Naive thymus-derived CD8-positive, alpha-beta T cell (primary cell): ENCODE measurements at places on chromosomes 2 and 18. TPM values are rescaled to one million over a fixed set of nuclear protein-coding genes. Genes with fewer than 3 reads are reported as not detected.
A peak's percentile ranks its signal among the peaks of the same experiment; 100 is the strongest.

The NCKAP5 gene
- total RNA-seq: not detected

The TANC1 gene
- 0.05 TPM for total RNA-seq

The HK2 gene
- total RNA-seq: 7.3 TPM

The ASXL3 gene
- total RNA-seq: not detected

The TET3 gene
- 30.1 TPM for total RNA-seq

DNA sequence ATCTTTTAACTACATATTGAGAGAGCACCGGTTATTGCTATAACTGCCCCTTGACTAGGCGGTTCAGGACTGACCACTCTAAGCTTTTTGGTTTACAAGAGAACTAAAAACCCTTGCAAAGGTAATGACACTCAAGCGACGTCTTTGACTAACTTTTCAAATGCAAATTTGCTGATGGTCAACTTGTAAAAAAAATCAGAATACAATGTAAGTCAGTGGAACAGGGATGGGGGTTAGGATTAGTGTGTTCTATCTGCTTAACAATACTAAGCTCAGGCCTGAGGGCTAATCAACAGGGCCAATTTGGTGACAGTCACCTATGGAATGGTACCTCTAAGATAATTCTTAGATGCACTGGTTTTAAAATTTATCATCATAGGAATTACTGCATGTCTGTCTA, 57.1 kb downstream of the ZAP70 start:
- H3K27me3 ChIP-seq: no peaks in the 10 kb centered on the region
- DNase-seq: no peak
- peaks cover 60% of the 10 kb centered on the region for H3K36me3 ChIP-seq

- no peak for DNase-seq
- H3K36me3 ChIP-seq: no peaks in the 10 kb centered on the region
- peaks cover 19% of the 10 kb centered on the region for H3K4me1 ChIP-seq
- no peaks in the 10 kb centered on the region for H3K27me3 ChIP-seq
- peak overlapping the region; percentile 2 for H3K4me3 ChIP-seq
Observed at GRCh38 chr2:25664183-25664964, 9.0 kb downstream of the DTNB start.

DNA sequence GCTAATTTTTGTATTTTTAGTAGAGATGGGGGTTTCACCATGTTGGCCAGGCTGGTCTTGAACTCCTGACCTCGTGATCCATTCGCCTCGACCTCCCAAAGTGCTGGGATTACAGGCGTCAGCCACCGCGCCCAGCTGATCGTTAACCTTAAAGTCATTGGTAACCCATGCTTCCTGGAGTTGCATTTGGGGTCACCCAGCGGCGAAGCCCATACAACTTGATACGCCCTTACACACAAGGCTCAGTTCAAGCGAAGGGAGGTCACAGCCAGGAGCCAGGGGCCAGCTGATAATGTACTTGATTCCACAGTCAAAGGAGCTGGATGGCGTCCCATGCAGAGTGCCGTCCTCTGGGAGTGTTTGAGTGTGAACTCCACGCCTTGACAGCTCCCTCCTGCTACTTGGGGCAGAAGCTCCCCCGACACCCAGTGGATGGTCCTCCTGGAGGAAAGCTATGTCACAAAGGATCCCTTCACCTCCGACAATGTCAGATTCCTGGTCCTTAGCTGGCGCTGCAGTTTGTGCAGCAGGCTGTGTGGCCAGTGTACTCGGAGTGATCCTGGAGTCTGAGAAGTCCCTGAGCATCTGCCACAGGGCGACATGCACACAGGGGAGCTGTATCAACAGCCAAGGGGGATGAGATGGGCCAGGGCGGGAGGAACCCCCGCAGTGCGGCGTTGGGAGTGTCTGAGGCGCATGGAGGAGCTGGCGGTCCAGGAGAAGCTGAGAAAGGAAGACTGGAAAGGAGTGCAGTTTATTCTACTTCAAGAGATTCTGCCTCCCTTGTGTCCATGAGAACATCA, 7.9 kb downstream of the CLHC1 start:
- no peaks in the 10 kb centered on the region for H3K36me3 ChIP-seq
- H3K4me1 ChIP-seq: peaks cover 46% of the 10 kb centered on the region
- DNase-seq: peak; percentile 64
- peak overlapping the region; percentile 85 for H3K4me3 ChIP-seq
- H3K27me3 ChIP-seq: no peaks in the 10 kb centered on the region

GRCh38 chr2:47064106-47064505, 91.0 kb downstream of the STPG4 start:
- peaks cover 7% of the 10 kb centered on the region for H3K36me3 ChIP-seq
- DNase-seq: no peak
- H3K27ac ChIP-seq: no peak overlapping the region
- no peaks in the 10 kb centered on the region for H3K27me3 ChIP-seq

GRCh38 chr2:53438692-53439091, 328.9 kb upstream of the CHAC2 start:
- no peak for DNase-seq
- no peaks in the 10 kb centered on the region for H3K4me1 ChIP-seq
- no peaks in the 10 kb centered on the region for H3K27me3 ChIP-seq
- no peak overlapping the region for H3K4me3 ChIP-seq

- no peak for DNase-seq
- no peaks in the 10 kb centered on the region for H3K27me3 ChIP-seq
- H3K36me3 ChIP-seq: peaks cover 42% of the 10 kb centered on the region
- H3K4me1 ChIP-seq: peaks cover 54% of the 10 kb centered on the region
Observed at GRCh38 chr2:86747711-86748639, 27.9 kb downstream of the RMND5A start.

- H3K4me3 ChIP-seq: no peak overlapping the region
- peaks cover 6% of the 10 kb centered on the region for H3K36me3 ChIP-seq
- no peaks in the 10 kb centered on the region for H3K27me3 ChIP-seq
- no peaks in the 10 kb centered on the region for H3K4me1 ChIP-seq
- H3K27ac ChIP-seq: no peak overlapping the region
- DNase-seq: no peak
Observed at GRCh38 chr2:36469710-36470109, 114.1 kb downstream of the CRIM1 start.

DNA sequence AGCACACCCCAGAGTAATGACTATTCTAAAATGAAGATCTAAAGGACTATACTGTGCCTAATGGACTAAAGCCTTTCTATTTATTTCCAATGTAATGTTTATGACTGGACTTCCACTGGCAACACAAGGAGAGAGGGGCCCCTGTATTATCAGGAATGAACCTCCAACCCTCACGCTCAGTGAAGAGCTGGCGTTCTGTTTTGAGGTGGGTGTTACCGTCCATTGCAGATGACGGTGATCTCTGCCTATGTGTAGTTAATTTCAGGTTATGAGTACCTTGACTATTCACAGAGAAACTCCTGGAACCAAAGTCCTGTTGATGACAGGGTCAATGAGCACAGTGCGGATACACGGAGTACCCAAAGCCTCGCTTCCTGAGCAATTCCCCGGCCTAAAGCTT, 85.4 kb downstream of the MEP1B start:
- H3K36me3 ChIP-seq: no peaks in the 10 kb centered on the region
- peaks cover 23% of the 10 kb centered on the region for H3K27me3 ChIP-seq
- DNase-seq: no peak
- H3K27ac ChIP-seq: no peak overlapping the region
- no peak overlapping the region for H3K4me3 ChIP-seq

GRCh38 chr2:22850310-22850709, 534.7 kb upstream of the KLHL29 start:
- no peak for DNase-seq
- no peaks in the 10 kb centered on the region for H3K4me1 ChIP-seq
- no peak overlapping the region for H3K27ac ChIP-seq
- no peaks in the 10 kb centered on the region for H3K27me3 ChIP-seq
- no peaks in the 10 kb centered on the region for H3K36me3 ChIP-seq
- H3K4me3 ChIP-seq: no peak overlapping the region

DNA sequence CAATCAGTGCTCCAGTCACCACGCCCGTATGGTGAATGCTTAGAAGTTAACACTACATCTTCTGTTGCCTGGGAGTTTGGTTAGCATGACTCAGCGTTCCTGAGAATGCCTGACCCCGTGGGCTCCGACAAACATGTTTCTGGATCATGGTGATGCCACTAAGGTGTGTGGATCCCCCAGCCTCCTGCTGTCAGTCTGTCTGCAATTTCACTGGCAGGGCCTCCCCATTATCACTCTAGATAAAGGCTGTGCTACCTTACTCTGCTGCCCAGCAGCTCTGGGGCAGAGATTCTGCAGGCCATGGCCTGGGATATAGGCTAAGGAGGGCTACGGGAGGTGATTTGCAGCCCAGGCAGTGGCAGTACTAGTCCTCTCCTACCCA, 66.0 kb downstream of the STPG4 start:
- no peaks in the 10 kb centered on the region for H3K27me3 ChIP-seq
- DNase-seq: no peak
- no peaks in the 10 kb centered on the region for H3K36me3 ChIP-seq
- peak overlapping the region; percentile 51 for H3K27ac ChIP-seq
- H3K4me3 ChIP-seq: no peak overlapping the region
- H3K4me1 ChIP-seq: peaks cover 3% of the 10 kb centered on the region

GRCh38 chr2:135984199-135985017, 1.0 kb downstream of the DARS1 start:
- H3K36me3 ChIP-seq: peaks cover 31% of the 10 kb centered on the region
- peaks cover 47% of the 10 kb centered on the region for H3K4me1 ChIP-seq
- peak overlapping the region; percentile 100 for H3K27ac ChIP-seq
- H3K27me3 ChIP-seq: no peaks in the 10 kb centered on the region

GRCh38 chr18:12836551-12836950, 47.5 kb downstream of the PTPN2 start:
- H3K27ac ChIP-seq: no peak overlapping the region
- DNase-seq: no peak
- H3K4me3 ChIP-seq: no peak overlapping the region
- H3K36me3 ChIP-seq: peaks cover 6% of the 10 kb centered on the region

- H3K36me3 ChIP-seq: no peaks in the 10 kb centered on the region
- H3K4me1 ChIP-seq: no peaks in the 10 kb centered on the region
- H3K27ac ChIP-seq: no peak overlapping the region
- DNase-seq: no peak
- no peaks in the 10 kb centered on the region for H3K27me3 ChIP-seq
Observed at GRCh38 chr2:6337472-6337820, 528.3 kb downstream of the CMPK2 start.

DNA sequence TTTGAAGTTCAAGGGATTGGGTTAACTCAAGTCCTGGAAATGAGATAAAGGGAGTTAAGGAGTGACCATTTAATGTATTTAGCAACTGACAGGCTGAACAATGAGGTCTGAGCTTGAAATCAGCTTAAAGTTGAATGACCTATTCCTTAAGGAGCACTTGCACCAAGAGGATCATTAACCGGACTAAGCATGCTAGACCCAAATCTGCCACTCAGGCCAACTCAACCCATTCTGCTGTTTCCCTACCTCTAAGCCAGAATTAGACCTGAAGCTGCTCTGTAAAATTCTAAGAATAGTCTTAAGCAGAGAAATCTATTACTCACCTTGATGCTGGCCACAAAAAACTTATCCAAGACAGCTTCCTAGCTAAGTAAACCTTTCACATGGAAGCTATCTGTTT, 59.8 kb downstream of the SPRED2 start:
- H3K27me3 ChIP-seq: no peaks in the 10 kb centered on the region
- no peak overlapping the region for H3K4me3 ChIP-seq
- H3K36me3 ChIP-seq: no peaks in the 10 kb centered on the region
- no peak overlapping the region for H3K27ac ChIP-seq

- H3K27ac ChIP-seq: no peak overlapping the region
- no peak for DNase-seq
- H3K36me3 ChIP-seq: peaks cover 10% of the 10 kb centered on the region
Observed at GRCh38 chr2:9137379-9138150, 69.0 kb upstream of the ASAP2 start.

DNA sequence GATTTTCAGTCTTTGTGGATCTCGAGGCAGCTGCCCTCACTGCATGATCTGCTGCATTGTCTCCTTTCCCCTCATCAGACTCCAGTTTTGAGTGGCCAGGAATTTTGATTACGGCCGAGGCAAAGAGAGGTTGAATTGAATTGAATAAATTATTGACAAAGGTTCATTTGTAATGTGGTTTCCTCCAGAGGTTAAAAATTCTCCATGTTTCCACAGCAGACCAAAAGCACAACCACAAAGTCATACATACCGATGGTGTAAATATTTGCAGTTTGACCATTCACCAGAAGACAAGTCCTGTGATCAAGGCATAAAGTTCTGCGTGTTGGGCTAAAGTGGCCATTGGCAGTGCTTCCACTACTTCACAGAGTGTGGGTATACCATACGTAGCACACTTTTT, 343.8 kb upstream of the MYT1L start:
- H3K4me1 ChIP-seq: no peaks in the 10 kb centered on the region
- DNase-seq: no peak
- H3K4me3 ChIP-seq: no peak overlapping the region
- H3K27ac ChIP-seq: no peak overlapping the region

GRCh38 chr2:26241928-26242436, 2.5 kb downstream of the HADHA start:
- peaks cover 2% of the 10 kb centered on the region for H3K36me3 ChIP-seq
- peak overlapping the region; percentile 97 for H3K4me3 ChIP-seq

- H3K27me3 ChIP-seq: no peaks in the 10 kb centered on the region
- no peak for DNase-seq
- H3K4me3 ChIP-seq: no peak overlapping the region
- H3K36me3 ChIP-seq: peaks cover 8% of the 10 kb centered on the region
- no peak overlapping the region for H3K27ac ChIP-seq
- H3K4me1 ChIP-seq: peaks cover 26% of the 10 kb centered on the region
Observed at GRCh38 chr18:5175378-5175777, 21.7 kb downstream of the AKAIN1 start.

DNA sequence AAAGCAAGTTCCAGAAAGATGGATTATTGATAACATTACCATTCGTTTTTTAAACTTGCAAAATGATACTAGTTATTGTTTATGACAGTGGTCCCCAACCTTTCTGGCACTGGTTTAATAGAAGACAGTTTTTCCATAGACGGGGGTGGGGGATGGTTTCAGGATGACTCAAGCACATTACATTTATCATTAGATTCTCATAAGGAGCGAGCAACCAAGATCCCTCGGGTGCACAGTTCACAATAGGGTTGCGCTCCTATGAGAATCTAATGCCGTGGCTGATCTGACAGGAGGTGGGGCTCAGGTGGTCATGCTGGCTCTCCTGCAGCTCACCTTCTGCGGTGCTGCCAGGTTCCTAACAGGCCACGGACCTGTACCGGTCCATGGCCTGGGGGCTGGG, 86.2 kb downstream of the BCL2 start:
- H3K27ac ChIP-seq: peak overlapping the region; percentile 81
- no peaks in the 10 kb centered on the region for H3K27me3 ChIP-seq
- peak overlapping the region; percentile 22 for H3K4me3 ChIP-seq

GRCh38 chr2:157155992-157156391, 101.5 kb upstream of the GALNT5 start:
- H3K27me3 ChIP-seq: peaks cover 22% of the 10 kb centered on the region
- no peaks in the 10 kb centered on the region for H3K36me3 ChIP-seq
- H3K4me3 ChIP-seq: no peak overlapping the region

GRCh38 chr18:72867746-72868584, at the start of gene NETO1:
Gene NETO1 (minus strand): TSS chr18:72867987. CDS start chr18:72867291, 696 bp downstream.
- peaks cover 13% of the 10 kb centered on the region for H3K4me1 ChIP-seq
- H3K4me3 ChIP-seq: peak within 1 kb of the TSS; percentile 66
- no peak for DNase-seq
- peaks cover 37% of the 10 kb centered on the region for H3K27me3 ChIP-seq
- H3K36me3 ChIP-seq: no peaks in the 10 kb centered on the region
- H3K27ac ChIP-seq: no peak within 1 kb of the TSS
